Iris pigment epithelial cell (primary cell): ENCODE measurements at places on chromosomes 2 and 18.

- no peak for DNase-seq
Measured at GRCh38 chr18:10033016-10033399, 119.2 kb downstream of the VAPA start.

- no peak for DNase-seq
Measured at GRCh38 chr2:232521959-232522622, 1.9 kb downstream of the PRSS56 start.

- DNase-seq: no peak
Measured at GRCh38 chr2:237251986-237252385, 162.0 kb downstream of the COL6A3 start.

- no peak for DNase-seq
Measured at GRCh38 chr2:43300781-43301583, 74.6 kb upstream of the ZFP36L2 start.

DNA sequence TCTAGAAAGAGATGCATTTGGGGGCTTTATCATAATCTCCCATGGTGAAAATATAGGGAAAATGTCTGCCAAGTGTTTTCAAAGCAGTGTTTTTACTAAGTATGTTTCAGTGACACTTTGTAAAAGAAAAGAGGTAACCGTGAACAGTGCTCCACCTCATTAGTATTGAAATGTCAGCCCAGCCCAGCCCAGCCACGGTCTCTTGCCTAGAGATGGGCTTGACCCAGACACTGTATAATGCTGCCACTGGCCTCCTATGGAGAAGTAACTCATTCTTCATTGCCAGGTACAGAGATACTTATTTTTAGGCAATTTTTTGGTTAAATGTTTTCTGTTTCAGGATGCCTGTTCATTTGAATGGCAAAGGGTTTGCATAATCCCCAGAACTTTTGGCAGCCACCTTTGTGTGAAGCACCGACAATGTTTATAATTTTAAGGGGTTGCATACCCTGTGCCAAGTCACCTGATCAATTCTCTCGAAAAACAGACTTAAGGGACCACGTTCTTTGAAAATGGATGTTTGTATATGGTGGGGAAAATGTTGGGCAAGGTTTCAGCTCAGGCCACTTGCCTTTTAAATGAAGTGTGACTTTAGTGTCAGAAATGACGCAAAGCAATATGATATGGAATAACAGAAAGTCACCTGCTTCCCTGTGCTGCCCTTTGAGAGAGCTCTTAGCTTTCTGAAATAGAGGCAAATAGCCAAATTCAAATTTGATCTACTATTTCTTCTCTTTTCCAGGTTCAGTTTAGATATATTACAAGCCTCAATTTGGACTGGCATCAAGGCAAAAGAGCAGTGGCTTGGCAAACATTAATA, 314.5 kb upstream of the RGPD4 start:
- DNase-seq: no peak

GRCh38 chr2:191923652-191923997, 76.7 kb upstream of the CAVIN2 start:
- no peak for DNase-seq

GRCh38 chr2:10817413-10817812, 4.8 kb upstream of the PDIA6 start:
- DNase-seq: no peak

DNA sequence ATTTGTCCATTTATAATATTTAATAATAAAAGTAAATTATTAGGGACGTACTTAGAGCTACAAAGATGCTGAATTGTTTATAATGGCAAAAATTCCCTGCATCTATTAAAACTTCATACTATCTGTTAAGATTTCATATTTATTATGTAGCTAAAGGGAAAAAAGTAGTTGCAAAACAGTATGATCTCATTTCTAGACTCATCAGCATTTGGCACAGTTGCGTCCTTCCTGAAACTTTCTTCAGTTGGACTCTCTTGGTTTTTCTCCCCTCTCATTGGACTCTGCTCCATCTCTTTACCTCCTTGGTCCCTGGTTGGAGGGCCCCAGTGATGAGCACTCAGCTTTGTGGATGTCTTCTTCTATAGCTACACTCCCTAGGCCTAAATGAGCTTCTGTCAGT, 99.6 kb downstream of the TMEM247 start:
- DNase-seq: peak; percentile 12

DNA sequence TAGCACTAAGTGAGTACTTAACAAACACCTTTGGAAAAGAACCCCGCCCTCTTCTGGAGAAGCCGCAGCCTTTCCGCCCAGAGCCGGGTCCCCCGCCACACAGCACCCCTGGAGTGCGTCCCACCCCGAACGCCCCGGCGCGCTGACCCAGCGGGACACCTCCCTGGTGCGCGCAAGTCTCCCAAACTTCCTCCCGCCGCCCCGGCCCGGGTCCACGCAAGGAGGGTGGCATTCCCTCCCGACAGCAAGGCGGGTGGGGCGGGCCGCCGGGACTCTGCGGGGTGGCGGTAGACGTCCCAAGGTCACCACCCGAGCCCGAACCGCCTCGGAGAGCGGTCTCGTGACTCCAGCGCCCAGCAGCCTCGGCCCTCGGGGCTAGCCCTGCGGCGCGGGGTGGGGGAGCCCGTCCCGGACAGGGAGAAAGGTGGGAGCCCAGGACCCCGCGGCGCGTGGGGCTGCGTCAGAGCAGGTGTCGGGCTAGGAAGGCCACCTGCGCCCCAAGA, 598 bp downstream of the CCDC93 start:
- DNase-seq: no peak

DNA sequence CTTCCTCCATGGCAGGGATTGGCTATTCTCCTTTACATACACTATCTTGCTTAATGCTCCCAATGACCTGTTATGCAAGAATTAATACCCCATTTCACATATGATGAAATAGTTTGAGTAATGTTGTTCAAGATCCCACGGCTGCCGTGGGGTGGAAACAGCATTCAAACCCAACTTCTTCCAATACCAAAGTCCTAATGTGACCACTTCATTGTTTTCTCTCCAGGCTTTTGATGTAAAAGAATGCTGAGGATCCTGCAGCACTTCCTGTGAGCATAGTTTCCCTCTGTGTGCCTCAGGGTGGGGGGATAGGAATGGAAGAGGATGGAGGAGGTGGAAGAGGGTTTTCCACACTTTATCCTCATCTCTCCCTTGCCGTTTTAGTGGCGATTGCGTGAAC, 199.4 kb downstream of the IRS1 start:
- peak; percentile 75 for DNase-seq

GRCh38 chr2:203675086-203675485, 31.4 kb upstream of the CD28 start:
- DNase-seq: peak; percentile 79

GRCh38 chr18:79944746-79945117, 6.7 kb downstream of the SLC66A2 start:
- no peak for DNase-seq

DNA sequence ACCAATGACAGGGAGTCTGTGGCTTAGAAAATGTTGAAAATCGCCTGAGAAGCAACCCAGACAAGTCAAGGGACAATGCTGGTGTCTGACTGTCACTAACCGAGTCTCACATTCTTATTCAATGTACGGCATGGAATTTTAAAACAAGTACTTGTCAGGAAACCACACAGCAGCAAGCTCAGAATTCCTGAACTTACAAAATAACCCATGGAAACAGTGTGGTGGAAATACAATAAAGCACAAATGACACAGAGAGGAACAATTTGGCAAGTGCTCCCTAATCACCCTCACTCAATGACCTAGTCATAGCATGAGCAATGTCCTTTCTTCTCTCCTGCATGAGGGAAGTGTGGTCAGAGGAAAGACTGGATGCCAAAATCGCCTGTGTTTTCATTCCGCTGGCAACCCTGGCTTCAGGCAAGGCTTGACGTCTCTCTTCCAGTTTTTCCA, 154.0 kb downstream of the SATB2 start:
- peak; percentile 80 for DNase-seq

- DNase-seq: no peak
Measured at GRCh38 chr18:38454764-38455469, 889.3 kb upstream of the CELF4 start.

GRCh38 chr2:67476809-67477790, 80.0 kb downstream of the ETAA1 start:
- DNase-seq: peak; percentile 63

- no peak for DNase-seq
Measured at GRCh38 chr18:76468345-76469304, 26.4 kb downstream of the ZNF516 start.

- DNase-seq: no peak
Measured at GRCh38 chr2:233464531-233465240, 101.9 kb downstream of the USP40 start.

DNA sequence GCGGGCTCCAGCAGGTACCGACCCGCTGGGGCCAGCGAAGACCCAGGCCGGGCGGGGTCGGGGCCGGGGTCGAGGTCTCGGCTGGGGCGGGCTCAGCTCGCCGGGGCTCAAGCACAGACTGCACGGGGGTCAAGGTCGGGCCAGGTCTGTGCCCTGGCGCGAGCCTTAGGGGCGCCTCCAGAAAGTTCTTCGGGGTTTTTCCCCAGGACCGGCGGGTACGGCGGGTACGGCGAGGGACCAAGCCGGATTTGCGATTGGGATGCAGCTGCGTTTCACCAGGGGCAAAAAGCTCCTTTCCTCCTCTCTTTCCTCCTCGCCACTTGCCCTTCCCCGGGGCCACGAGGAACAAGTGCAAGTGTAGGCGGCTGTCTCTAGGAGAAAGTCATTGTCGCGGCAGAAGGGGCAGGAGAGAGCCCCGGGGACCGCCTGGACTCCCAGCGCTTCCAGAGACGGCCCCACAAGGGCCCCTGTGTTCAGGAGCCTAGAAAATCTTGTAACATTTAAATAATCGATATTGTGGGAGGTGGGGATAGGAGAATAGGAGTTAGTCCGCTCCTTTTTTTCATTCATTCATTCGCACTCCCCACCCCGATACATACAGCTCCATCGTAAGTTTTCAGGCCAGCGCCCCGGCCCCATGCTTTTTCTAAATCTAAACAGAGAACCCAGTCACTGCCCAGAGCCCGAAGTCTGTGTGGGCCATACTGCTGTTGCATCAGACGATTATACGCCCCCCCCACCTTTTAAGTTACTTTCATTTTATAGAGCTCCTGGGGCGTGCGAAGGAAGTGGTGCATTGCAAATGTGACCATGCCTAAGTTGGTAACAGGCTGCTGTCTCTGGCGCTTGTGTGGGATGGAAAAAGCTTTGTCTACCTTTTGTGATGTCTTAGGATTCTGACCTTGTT, 679 bp downstream of the PMAIP1 start:
- peak; percentile 89 for DNase-seq

- DNase-seq: no peak
Measured at GRCh38 chr18:80035997-80036396, 1.8 kb downstream of the RBFA start.

GRCh38 chr2:207319316-207319715, 153.6 kb upstream of the KLF7 start:
- DNase-seq: no peak

GRCh38 chr2:10784719-10785118, 27.9 kb downstream of the PDIA6 start:
- DNase-seq: no peak

DNA sequence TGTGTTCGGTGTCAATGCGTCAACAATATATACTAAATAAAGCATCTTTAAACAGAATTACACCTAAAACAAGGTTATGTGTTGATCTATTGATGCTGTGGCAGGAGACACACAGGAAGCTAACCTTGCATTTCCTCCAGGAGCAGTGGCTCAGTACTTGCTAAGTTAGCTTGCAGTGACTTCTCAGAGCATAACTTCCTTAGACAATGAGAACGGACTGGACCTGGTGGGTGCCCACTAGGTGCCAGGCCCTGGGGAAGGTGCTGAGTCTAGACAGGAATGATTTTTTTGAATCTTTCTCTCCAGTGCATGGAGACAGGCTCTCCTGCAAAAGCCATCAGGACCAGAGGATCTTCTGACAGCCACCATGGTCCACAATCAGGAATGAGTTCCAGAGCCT, 73.8 kb upstream of the MGAT4A start:
- DNase-seq: no peak

- DNase-seq: peak; percentile 43
Measured at GRCh38 chr2:33167622-33168245, 221.0 kb downstream of the LTBP1 start.

DNA sequence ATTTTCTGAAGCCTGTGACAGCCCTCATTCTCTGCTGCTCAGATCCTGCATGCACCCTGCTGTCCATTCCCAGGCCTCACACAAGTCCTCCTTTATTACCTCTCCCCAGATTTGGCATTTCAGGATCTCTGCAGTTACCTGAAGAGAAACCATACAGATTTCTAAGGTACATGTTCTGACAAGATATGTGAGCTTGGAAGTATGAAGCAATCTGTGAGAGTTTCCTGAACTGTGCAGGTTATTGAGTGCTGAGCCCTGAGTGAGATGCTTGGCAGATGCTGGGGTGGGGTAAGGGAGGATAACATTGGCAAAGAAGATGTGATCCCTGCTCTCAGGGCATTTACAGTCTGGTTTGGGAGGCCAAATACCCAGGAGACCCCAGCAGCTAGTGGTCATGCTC, 122.1 kb upstream of the STPG4 start:
- no peak for DNase-seq

GRCh38 chr2:27721335-27721734, 50.2 kb upstream of the MRPL33 start:
- no peak for DNase-seq

GRCh38 chr2:142179686-142180085, 48.9 kb upstream of the LRP1B start:
- DNase-seq: no peak

DNA sequence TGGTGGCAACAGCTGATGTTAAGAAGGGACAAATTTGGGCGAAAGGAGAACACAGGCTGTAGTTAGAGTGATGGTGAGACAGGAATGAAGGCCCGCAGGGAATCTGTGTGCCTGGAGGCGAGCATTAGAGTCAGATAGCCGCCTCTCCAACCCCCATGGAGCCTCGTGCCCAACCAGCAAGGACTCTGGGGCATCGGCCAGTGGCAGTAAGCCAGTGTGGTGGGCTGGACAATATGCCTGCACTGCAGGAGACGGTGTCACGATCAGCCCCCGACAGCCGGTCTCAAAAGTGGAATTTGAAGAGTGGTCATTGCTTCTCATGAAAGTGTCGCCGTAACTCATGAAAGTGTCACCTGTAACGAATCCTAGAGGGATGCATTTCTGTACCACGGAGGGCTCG, 249.4 kb downstream of the ALPK2 start:
- no peak for DNase-seq

DNA sequence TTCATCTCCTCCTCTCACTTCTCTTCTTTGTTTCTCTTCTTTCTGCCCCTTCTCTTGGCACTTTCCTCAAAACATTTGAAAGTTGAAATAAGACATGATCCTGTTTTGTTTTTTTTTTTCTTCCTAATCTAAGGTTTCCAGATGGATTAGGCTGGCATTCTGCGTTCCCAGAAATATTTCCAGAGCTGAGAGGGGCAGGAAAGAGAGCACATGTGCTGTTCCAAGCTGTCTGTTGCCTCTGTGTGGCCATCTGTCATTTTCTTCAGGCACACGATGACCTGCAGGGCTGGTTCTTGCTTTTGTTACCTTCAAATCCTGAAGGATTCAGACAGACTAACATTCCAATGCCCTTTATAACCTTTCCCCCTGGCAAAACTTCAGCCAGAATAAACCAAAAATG, 142.9 kb downstream of the RNF144A start:
- no peak for DNase-seq
